Ascending aorta (tissue), 2 donors: ENCODE measurements at places on chromosomes 7 and 10.

DNA sequence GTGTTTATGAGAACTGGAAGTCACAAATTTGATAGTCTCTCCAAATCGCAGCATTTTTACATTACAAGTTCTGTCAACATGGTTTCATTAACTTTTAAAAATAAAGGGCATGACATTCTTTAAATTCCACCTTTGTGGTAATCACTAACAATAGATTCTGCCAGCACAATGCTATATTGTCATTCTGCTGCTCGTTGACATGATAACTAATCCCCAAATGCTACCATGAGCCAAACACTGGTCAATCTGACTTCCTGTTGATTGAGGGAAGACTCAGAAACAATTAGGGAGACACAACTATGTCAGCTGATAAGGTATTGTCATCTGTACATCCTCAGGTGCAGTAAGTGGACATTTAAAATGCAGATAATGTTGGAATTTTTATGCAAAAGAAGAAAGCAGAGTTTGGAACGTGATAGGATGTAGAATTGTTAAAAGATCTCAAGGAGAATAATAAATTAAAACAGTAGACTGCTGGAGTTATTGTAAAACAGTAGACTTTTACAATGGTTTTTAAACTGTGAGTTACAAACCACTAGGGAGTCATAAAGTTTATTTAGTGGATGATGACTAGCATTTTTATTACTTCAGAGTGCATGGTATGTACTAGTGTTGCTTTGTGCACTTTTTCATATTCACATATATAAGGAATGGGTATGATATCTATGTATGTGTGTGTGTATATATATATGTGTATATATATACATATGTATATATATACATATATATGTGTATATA lies 126.4 kb upstream of the DKK1 start:
- no peak for DNase-seq

DNA sequence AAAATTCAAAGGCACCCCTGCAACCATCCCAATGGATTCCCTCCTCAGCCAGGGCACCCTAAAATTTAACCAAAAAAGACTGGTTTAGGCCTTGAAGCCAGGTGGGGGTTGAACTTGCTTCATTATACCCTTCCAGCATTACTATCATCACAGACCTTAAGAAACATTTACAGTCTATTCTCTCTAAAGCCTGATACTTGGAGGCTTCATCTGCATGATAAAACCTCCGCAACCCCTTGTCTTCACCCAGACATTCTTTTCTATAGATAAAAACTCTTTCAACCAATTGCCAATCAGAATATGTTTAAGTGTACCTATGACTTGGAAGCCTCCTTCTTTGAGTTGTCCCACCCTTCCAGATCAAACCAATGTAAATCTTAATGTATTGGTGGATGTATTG lies 17.9 kb downstream of the AVL9 start:
- no peak for DNase-seq

DNA sequence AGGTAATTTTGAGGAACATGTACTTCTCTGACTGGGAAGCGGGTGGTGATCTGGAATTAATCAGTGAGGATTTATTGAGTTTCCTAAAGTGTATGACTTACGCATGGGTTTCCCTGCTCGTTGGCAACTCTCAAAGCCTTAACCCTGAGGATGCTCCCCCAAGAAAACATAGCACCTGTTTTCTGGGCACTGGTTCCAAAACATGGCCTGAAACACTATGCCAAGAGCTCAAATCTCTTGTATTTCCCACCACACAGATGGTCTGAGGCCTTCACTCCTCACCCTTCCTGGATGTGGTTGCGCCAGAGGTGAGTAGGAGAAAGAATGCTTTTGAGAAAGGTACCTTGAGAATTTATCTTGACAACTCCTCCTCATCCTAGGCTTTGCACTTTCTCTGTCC lies 250.4 kb downstream of the FZD1 start:
- DNase-seq, result no peak

DNA sequence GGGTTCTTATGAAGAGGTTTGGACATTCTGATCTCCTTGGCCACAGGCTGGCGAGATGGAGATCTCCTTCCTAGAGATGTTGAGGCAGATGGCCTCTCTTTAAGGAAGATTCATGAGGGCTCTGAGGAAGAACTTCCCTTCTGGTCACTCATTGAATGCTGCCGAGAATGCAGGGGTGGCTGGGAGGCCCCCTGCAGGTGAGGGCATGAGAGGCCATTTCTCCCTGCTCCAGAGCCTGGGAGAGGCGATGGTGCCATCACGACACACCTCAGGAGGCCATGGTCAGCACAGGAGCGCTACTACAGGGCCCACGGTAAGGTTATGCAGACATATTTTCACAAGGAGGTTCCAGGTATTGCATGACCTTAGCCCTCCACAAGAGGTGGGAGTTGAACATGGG lies 40.2 kb downstream of the CXCL12 start:
- no peak for DNase-seq

DNA sequence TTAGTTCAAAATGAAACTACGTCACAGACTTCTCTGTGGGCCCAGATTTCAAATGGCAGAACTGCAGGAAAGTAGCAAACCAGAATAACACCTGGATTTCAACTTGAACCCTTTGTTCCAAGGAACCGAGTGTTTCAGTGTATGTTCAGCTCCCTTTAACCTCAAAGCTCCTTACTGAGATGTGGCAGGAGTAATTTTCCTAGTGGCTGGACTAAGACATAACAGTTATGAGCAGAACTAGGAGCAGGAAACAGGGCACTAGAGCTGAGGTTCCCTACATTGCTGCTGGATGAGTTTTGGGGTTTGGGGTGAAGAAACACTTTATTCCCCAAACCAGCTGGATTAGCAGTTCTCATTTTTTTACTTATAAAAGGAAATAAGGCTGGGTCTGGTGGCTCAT lies 50.1 kb downstream of the NSUN6 start:
- DNase-seq, result no peak

- no peak for DNase-seq
Measured at GRCh38 chr10:114876602-114877300, 55.2 kb downstream of the FHIP2A start.

GRCh38 chr10:77927402-77928246 lies 1.1 kb upstream of the DLG5 start:
- no peak for DNase-seq

- no peak for DNase-seq
Measured at GRCh38 chr7:8152489-8153192, 109.3 kb downstream of the ICA1 start.

DNA sequence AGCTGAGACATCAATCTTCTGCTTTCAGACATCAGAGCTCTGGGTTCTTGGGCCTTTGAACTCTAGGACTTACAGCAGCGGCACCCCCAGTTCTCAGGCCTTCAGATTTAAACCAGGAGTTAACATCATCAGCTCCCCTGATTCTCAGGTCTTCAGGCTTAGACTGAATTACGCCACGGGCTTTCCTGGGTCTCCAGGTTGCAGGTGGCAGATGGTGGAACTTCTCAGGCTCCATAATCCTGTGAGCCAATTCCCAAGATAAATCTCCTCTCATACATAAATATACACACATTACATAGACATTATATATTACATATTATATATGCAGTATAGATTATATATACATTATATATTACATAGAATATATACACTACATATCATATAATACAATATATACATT lies 408.9 kb upstream of the AUTS2 start:
- no peak for DNase-seq

DNA sequence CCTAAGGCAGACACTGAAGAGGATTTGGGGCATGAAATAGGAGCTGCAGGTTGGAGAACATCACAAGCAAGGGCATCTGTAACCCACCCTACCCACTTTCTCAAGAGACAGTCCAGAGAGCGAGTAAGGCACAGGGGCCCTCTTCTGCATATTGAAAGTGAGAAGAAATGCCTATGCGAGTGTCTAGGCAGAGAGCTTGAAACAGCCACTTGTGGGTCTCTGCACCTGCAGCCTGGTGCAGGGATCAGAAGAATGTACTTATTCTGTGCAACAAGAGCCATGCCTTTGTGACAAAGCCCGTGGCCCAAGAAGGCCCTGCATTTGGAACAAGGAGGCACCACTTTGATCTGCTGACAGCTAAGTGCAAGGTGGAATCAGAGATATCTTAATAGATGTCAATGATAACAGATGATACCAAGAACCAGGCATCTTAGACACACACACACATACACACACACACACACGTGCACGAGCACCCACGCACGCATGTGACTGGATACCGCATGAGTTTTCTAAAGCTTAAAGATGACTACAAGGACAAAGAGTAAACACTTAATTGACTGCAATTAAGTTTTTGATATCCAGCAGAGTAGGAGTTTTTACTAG lies 89.3 kb downstream of the NPSR1 start:
- DNase-seq, result no peak

- DNase-seq, result no peak
Measured at GRCh38 chr7:155456738-155457543, 988 bp upstream of the EN2 start.

- peak; percentile 57 for DNase-seq
Measured at GRCh38 chr10:49187044-49187484, 1.1 kb downstream of the TMEM273 start.

GRCh38 chr10:88243202-88243744 lies 339.8 kb downstream of the RNLS start:
- DNase-seq, result no peak

GRCh38 chr7:28378574-28379149 lies 33.7 kb upstream of the CREB5 start:
- no peak for DNase-seq

GRCh38 chr7:23247046-23247602 lies 549 bp downstream of the GPNMB start:
- DNase-seq, result no peak

DNA sequence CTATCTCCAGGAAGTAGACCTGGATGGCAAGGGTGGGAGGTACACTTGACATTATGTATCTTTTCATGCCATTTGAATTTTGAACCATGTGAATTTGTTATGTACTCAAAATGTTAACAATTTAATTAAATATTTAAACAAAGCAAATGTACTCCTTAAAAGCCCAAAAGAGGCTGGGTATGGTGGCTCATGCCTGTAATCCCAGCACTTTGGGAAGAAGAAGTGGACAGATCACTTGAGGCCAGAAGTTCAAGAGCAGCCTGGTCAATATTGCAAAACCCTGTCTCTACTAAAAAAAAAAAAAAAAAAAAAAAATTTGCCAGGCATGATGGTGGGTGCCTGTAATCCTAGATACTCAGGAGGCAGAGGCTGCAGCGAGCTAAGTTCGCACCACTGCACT lies 136.9 kb upstream of the ASAH2 start:
- DNase-seq, result no peak

DNA sequence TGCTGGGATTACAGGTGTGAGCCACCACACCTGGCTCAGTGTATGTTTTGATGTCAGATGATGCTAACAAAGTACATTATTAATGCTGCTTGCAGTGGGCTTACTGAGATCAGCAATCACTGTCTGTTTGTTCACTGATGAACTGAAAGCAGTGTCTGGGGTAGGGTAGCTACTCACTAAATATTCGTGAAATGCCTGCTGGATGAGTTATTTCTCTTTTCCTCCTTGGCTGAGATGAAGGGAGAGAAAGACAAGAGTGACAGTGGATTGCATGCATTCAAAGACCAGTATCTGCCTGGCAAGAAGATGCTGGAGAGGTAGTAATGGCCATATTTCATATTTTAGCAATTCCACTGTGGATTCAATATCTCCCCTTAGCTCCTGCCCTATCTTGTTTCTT lies 32.3 kb downstream of the FAM107B start:
- no peak for DNase-seq

DNA sequence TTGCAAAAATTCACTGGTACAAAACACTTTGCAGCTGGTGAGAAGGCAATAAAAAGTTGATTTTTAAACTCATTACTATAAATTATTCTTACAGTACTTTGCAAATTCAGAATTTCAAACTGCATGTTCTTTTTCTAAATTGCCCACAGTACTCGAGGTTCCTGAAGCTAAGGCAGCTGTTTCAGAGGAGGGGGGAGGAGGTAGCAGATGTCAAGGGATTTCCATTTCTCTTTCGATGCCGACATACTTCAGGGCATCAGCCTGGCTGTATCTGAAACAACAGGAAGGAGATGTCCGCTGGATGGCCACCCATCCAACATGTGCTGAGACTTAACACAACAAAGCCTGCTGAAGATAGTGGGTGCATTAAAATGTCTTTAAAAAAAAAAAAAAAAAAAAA lies 76.7 kb downstream of the EZH2 start:
- DNase-seq, result no peak

DNA sequence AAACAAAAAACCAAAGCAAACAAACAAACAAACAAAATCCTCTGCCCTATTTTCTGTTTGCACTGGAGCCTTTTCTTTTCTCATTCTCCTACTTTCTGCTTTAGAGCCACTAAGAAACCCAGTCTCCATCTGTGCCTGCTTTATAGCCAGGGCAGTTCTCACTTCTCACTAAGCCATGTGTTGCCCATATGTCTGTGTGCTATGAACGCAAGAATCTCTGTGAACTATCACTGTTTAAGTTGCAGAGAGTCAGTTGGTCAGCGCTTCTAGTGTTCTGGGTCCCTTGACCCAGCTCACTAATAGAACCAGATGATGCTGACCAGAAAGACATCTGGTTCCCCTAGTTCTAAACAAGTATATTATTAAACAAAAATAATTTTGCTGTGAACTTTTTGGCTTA lies 81.4 kb downstream of the FAM185A start:
- no peak for DNase-seq

GRCh38 chr7:155587486-155587885 lies 41.1 kb upstream of the CNPY1 start:
- no peak for DNase-seq
